ENCODE measurements at places on chromosomes 7 and 10. TPM values are rescaled to one million over a fixed set of nuclear protein-coding genes. Genes with fewer than 3 reads are reported as not detected.

DNA sequence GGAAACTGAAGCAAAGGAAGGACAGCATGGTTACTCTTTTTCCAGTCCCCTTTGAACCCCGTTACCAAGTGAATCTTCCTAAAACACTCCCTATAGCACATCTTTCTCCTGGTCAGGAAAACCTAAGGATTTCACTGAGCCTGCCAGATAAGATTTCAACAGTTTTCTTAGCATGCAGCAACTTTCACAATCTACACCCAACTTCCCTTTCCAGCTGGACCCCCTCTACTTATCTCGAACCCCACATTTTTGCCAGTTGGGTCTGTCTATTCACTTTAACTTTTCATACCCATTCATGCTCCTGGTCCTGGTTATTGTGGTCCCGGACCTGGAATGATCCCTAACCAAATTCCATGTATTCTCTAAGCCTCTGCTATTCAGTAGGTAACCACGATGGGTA is 14.9 kb upstream of the CPVL start:
- no peak for DNase-seq

The RAB19 gene
- not detected for total RNA-seq

- no peak for DNase-seq
These were observed 143.2 kb downstream of the PRKG1 start for GRCh38 chr10:51217505-51217904.

The ATOH7 gene
- total RNA-seq, result not detected

DNA sequence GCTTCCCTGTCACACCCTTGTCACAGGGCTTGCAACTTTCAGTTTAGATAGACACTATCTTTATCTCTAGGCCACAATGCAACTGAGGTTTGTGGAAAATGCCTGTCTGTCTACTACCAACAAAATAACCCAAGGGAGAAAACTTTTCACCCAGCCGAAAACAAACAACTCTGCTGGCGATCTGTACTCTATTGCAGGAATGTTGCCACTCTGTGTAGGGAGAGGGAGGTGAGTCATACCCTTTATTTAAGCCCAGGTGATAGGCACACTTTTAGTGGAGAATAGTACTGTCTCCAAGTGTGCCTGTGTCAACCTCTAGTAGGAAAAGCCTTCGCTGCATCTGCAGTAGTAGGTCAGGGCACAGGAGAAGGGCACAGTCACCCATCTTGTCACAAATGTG is 108.3 kb downstream of the SLC25A40 start:
- no peak for DNase-seq

- no peak for DNase-seq
These were observed at the start of gene LZTS2 for GRCh38 chr10:100999742-101000126. TSS of gene LZTS2 (plus strand) at chr10:100999808. CDS start at chr10:101002539, 2,731 bp downstream.

- no peak for DNase-seq
These were observed 556.1 kb downstream of the DNAJB6 start for GRCh38 chr7:157892751-157893523.

The GDF10 gene
- total RNA-seq, result not detected

DNA sequence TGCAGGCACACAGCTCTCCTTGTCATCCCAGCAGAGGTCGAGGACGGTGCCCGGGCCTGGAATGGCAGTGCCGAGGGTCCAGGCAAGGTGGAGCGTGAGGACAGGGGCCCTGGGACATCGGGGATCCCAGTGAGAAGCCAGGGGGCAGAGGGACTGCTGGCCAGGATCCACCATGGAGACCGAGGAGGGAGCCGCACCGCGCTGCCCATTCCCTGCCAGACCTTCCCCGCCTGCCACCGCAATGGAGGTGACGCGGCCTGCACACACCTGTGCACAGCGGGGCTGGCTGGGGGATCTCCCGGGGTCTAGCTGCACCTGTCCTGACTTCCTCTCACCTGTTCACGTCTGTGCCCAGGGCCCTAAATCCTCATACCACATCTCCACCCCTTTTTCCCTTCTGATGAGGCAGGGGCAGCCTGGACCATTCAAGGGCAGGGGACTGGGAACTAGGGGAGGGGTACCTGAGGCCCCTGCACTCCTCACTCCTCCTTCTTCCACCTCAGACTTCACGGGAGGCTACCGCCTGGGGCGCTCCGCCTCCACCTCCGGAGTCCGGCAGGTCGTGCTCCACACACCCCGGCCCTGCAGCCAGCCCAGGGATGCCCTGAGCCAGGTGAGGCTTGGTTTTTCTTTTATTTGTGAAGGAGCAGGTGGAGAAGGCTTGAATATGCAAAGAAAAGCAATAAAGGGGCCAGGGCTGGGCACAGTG is 6.9 kb downstream of the NYAP1 start:
- DNase-seq, result no peak

The PTF1A gene
- not detected for total RNA-seq

The WDR86 gene
- not detected for total RNA-seq

The SYNPO2L gene
- total RNA-seq, result not detected

- DNase-seq, result no peak
These were observed 142.2 kb upstream of the HDAC9 start for GRCh38 chr7:18353339-18353738.

The LIPJ gene
- not detected for total RNA-seq

DNA sequence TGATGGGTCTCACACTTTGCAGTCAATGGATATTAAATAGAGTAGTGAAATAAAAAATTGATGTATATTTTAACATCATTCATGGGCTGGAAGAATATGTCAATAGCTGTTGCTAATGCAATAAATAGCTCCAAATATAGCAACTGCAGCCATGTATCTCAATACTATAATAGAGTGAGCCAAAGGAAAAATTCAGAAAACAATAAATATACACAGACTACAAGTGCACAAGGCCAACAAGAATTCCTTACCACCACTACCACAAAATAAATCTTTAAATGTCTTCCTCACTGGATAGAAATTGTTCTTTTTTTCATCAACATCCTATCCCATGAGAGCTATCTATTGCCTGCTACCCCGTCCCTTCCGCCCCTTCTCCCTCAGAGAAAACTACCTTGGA is 113.1 kb upstream of the TRIM24 start:
- DNase-seq, result no peak

The ANXA11 gene
- 88.2 TPM for total RNA-seq

DNA sequence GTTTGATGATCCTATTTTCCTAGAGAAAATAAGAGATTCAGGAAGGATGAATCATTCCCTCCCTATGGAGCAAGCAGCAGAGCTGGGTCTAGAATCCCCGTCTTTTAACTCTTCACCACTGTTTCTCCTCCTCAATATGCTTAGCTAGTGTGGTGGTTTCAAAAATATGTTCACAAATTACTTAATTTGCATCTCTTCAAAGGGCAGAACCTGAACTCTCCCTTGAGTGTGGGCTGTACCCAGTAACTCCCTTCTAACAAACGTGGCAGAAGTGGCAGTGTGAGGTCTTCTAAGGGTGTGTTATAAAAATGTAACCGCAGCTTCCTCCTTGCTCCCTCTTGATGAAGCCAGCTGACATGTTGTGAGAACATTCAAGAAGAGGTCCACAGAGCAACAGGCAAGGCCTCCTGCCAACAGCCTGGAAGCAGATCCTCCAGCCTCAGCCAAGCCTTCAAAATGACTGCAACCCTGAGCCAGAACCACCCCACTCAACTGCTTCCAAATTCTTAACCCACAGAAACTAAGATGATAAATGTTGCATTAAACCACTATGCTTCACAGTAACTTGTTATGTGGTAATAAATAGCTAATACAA is 36.6 kb downstream of the SRPK2 start:
- peak; percentile 82 for DNase-seq

GRCh38 chr10:118939211-118940007 is 90.1 kb upstream of the NANOS1 start:
- DNase-seq, result no peak

- DNase-seq, result no peak
These were observed 69.0 kb upstream of the PDCD4 start for GRCh38 chr10:110802551-110803238.

GRCh38 chr10:33136271-33136670 is 178.2 kb upstream of the ITGB1 start:
- DNase-seq, result no peak

- DNase-seq, result no peak
These were observed 40.1 kb downstream of the LYZL1 start for GRCh38 chr10:29328983-29329382.

DNA sequence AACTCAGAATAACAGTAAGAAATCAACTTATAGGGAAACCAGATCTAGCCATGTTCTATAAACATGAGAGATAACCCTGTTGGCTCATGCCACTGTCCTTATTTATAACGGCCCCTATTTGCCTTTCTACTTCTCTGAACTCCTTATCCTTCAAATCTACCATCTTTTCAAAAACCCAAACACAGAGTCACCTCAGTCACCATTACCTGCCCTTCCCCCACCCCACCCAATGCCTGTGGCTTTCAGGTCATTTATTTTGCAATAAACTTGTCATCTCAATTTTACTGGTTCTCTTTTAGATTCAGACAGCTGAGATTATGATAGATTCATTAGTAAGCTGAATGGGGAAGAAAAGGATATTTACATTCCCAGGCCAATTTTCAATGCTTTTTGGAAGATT is 53.6 kb downstream of the KMT2C start:
- no peak for DNase-seq

DNA sequence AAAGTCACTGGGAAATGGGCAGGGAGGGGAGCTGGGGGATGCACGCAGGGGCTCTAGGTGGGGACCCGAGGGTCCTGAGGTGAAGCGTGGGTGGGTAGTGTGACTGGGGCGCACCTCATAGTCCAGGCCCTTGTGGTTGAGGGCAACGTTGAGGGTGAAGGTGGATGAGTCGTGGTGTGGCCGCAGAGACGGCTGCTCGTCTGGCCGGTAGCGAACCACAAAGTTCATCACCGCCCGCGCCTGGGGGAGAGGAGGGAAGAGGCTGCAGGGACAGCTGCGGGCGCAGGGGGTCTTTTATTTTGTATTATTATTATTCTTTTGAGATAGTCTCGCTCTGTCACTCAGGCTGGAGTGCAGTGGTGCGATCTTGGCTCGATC is 5.8 kb upstream of the MOGAT3 start:
- no peak for DNase-seq

DNA sequence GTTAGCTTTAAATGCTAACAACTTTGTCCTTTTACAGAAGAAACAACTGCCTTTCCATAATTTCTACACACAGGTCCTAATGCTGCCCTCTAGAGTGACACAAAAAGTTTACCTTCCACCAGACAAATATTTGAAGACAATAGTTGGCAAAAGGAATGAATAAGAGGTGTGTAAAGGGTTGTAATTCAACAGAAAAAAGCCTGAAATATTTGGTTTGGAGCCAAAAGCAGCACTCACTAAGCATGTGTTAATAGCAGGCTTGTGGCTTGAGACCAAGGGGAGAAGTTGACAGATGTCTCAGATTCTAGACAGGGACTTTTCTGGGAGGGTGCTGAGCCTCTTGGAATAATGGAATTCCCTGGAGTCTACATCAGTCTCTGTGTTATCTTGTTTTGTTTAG is 156.2 kb upstream of the GALNT17 start:
- DNase-seq, result no peak

The CYP3A7 gene
- total RNA-seq, result not detected

- DNase-seq, result no peak
These were observed 57.0 kb downstream of the MALSU1 start for GRCh38 chr7:23356168-23356567.

The FGFR2 gene
- total RNA-seq, result not detected

DNA sequence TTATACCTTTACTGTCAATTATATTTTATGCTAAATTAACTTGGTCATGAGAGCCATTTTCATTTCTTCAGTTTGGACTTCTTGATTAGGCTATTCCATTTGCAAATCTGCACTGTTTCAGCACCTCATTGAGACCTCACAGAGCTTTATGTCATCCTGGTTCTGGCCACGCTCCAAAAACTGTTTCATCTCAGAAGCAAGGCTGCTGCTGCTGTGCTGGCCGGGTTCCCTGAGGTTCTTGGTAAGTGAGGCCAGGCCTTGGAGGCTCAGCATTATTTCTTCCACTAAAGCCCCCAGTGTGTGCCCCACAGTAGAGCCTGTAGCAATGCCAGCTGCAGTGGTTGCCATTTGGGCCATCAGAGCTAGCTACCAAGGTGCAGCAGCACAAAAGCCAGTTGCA is 7.8 kb upstream of the ZNF485 start:
- peak; percentile 16 for DNase-seq

GRCh38 chr7:148543-148931 is 43.8 kb upstream of the FAM20C start:
- DNase-seq, result peak; percentile 29

DNA sequence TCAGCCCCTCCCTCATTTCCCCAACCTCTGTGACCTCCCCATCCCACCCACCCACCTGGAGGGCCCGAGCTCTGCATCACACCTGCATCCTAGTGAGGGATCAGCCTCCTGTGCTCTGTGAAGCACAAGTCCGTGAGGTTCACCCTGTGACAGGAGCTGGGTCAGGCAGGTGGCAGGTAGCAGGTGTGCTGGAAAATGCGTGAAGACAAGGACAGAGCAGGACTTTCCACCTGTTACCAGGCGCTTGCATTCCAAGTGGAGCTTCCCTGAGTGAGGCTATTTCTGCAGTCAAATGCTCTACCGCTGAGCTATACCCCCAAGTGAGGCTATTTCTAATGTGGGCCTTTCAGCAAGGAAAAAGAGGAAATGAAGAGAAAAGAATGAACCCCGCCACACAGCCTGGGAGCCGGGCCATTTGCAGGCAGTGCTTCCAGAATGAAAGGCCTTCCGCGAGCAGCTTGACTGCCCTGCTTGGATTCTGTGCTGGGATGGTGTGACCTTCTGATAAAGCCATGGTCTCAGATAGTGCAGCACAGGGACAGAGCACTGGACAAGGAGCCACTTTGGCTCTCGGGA is 13.3 kb upstream of the CPXM2 start:
- no peak for DNase-seq

The HECW1 gene
- not detected for total RNA-seq

All from Karpas-422 (cell line).